Lung (tissue), 17 donors: ENCODE measurements at places on chromosomes 7 and 10.

DNA sequence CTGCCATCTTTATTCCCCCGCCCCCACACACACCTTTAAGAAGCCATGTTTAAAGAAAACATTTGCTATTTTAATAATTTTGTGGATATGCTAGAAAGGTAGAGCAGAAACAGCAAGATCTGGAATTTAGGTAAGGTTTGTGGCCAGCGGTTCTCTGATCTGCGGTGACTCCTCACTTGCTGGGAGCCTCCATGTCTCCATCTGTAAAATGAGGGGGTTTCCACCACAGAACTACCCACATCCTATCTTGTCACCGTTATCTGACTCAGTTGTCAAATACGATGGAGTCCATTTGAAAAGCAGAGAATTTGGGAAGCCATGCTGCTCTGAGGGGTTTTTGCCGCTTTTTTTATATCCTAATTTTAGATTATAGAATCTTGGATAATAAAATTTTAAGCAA, 23.3 kb downstream of the MACC1 start:
- H3K27ac ChIP-seq: no peak overlapping the region
- H3K4me3 ChIP-seq: no peak overlapping the region
- peaks cover 7% of the 10 kb centered on the region for H3K4me1 ChIP-seq
- no peaks in the 10 kb centered on the region for H3K36me3 ChIP-seq

- H3K27ac ChIP-seq: no peak overlapping the region
- H3K27me3 ChIP-seq: no peaks in the 10 kb centered on the region
- H3K4me1 ChIP-seq: peaks cover 2% of the 10 kb centered on the region
- H3K36me3 ChIP-seq: no peaks in the 10 kb centered on the region
- no peak overlapping the region for H3K4me3 ChIP-seq
Measured at GRCh38 chr10:59748834-59749233, 4.4 kb downstream of the MRLN start.

DNA sequence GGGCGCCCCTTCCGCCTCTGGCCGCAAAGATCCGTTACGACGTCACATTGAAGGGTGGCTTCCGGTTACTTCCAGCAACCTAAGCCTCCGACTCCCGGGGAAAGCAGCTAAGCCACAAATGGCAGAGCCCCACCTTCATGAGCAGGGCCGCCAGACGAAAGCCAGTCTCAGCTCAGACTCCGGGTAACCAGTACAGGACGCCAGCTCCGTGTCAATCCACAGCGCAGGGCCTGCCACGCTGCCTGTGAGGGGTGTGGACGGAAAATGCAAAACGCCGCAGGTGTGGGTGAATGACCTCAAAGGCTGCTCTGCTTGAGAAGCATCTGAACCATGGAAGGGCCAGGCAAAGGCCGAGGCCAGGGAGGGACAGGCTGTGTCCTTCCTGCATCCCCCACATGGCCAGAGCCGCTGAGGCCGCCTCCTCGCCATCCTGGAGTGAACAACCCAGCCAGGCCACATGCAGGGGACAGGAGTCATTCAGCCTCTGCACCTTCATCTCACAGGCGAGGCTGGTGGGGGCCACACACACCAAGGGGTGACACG, 53.5 kb upstream of the PPP2R2D start:
- no peaks in the 10 kb centered on the region for H3K27me3 ChIP-seq
- H3K36me3 ChIP-seq: no peaks in the 10 kb centered on the region
- H3K4me1 ChIP-seq: no peaks in the 10 kb centered on the region
- no peak overlapping the region for H3K4me3 ChIP-seq

- no peaks in the 10 kb centered on the region for H3K36me3 ChIP-seq
- peak; percentile 88 for DNase-seq
- no peak overlapping the region for H3K4me3 ChIP-seq
- H3K4me1 ChIP-seq: peaks cover 45% of the 10 kb centered on the region
- H3K27ac ChIP-seq: peak overlapping the region; percentile 90
Measured at GRCh38 chr10:86953747-86954680, 3.4 kb downstream of the MMRN2 start.

DNA sequence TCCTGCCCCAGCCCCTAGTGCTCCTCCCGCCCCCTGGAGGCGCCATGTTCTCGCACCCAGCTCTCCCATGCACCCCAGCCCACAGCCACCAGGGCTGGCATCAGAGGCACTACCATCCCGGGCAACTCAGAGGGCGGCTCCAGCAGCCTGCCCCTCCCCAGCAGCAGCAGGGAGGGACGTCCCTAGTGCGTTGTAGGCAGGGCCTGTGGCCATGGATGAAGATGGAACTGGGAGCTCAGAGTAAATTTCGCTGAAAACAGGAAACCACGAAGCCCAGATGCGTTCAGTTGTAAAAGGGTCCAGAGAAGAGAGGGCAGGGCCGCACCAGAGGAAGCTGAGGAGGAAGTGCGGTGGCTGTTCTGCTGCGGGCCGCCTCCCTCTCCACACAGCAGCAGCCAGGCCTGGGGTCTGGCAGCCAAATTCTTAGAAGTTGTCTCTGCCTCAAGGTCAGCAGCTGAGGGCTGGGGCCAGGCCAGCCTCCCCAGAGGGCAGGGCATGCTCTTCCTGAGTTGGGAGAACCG, 24.6 kb downstream of the VSIR start:
- peaks cover 53% of the 10 kb centered on the region for H3K4me1 ChIP-seq
- peak; percentile 51 for DNase-seq
- no peaks in the 10 kb centered on the region for H3K27me3 ChIP-seq
- H3K36me3 ChIP-seq: no peaks in the 10 kb centered on the region

GRCh38 chr7:66258409-66258808, 53.3 kb downstream of the TPST1 start:
- H3K36me3 ChIP-seq: no peaks in the 10 kb centered on the region
- no peak overlapping the region for H3K4me3 ChIP-seq
- H3K27me3 ChIP-seq: no peaks in the 10 kb centered on the region
- no peaks in the 10 kb centered on the region for H3K4me1 ChIP-seq

GRCh38 chr7:139526578-139527544, 3.4 kb downstream of the CLEC2L start:
- H3K4me3 ChIP-seq: no peak overlapping the region
- peaks cover 11% of the 10 kb centered on the region for H3K27me3 ChIP-seq
- no peak overlapping the region for H3K27ac ChIP-seq
- no peaks in the 10 kb centered on the region for H3K4me1 ChIP-seq

GRCh38 chr7:39259391-39260003, 281.8 kb downstream of the POU6F2 start:
- H3K27ac ChIP-seq: no peak overlapping the region
- no peaks in the 10 kb centered on the region for H3K27me3 ChIP-seq
- H3K4me3 ChIP-seq: no peak overlapping the region
- no peaks in the 10 kb centered on the region for H3K4me1 ChIP-seq
- no peak for DNase-seq

DNA sequence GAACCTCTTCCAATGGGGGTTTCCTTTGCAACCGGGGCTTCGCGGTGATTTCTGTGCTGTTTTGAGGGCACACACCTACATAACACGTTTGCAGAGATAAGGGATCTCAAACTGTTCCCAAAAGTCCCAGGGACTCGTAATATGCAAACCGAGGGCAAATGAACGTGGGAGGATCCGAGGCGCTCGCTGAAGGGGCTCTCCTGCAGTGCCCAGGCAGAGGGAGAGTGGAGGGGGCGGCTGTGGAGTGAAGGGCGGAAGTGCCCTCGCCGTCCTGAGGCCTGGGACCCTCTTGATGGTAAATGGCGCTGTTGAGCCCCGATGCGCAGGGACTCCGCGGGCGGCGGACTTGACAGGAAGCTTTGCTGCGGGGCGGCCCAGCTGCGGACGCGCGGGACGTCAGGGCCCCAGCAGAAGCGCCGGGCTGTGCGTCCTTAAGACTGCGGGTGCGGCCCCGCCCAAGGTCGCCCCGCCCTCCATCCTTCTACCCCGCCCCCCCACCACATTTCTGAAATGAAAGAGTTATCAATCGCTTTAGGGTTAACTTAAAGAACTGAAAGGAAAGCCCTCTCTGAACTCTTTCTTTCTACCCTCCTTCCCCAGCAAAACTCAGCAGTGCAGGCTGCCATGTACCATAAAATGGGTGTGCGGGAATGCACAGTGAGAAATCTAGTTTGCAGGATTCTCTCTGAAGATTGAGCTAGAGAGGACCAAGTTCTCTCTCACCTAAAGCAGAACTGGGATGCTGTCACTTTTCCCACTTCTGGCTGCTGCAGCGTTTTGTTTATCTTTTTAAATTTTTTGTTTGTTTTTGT, 151.8 kb upstream of the YAE1 start:
- DNase-seq: peak; percentile 82
- H3K36me3 ChIP-seq: no peaks in the 10 kb centered on the region
- H3K4me1 ChIP-seq: peaks cover 3% of the 10 kb centered on the region
- no peaks in the 10 kb centered on the region for H3K27me3 ChIP-seq

DNA sequence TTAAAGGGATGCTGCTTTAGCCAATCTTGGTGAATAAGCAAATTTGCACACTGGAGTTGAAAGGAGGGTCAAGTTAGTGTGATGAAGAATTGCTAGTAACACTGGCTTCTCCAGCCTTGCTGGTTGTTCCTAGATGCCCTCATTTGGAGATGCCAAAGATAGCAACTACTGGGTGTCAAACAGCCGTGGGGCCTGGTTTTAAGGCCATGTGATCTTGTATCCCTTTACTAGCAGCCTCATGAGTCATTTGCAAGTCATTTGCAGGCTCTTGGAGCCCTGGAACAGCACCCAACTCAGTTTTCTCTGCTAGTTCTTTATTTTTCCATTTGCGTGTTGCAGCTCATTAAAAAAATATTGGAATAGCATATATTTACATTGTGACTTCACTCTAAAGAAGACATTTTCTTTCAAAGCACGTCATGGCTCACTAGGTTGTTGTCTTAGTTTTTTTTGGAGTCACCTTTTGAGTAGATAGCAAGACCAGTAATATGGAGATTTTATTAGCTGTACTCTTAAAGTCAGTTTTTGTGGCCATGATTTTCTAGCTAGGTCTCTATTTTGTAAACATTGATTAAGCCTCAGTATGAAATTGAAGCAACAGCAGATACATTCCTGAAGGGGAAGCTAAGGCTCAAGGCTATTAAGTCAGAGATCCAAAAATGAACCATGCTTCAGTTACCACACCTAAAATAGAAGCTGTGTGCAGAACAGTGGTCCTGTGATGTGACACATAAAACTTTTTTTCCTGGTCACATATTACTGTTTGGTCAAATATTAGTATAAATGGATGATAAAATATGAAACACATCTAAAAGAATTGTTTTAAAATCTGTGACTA, 1.3 kb downstream of the LSMEM1 start:
- no peaks in the 10 kb centered on the region for H3K36me3 ChIP-seq
- peak overlapping the region; percentile 79 for H3K27ac ChIP-seq
- no peak overlapping the region for H3K4me3 ChIP-seq
- H3K27me3 ChIP-seq: no peaks in the 10 kb centered on the region
- H3K4me1 ChIP-seq: peaks cover 8% of the 10 kb centered on the region

GRCh38 chr7:108824840-108825580, 255.3 kb downstream of the DNAJB9 start:
- no peak overlapping the region for H3K27ac ChIP-seq
- H3K27me3 ChIP-seq: no peaks in the 10 kb centered on the region
- H3K36me3 ChIP-seq: no peaks in the 10 kb centered on the region
- DNase-seq: no peak
- H3K4me3 ChIP-seq: no peak overlapping the region

DNA sequence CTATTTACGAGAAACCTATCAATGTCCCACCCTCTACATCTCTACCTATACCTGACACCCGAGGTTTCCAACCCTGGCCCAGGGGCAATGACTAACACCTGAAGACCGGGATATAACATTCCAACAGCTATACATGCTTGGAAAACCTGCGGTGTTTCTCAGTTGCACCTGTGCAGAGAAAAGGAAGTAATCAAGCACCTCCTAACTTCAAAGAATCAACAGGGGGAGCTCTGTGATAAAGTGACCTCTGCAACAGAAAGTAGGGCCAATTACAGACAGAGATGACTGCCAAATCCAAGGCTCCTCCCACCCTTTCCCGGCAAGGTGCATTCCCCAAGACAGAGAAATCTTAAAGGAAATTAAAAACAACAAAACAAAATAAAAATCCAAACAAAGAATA, 41.3 kb downstream of the CCDC6 start:
- no peaks in the 10 kb centered on the region for H3K36me3 ChIP-seq
- no peaks in the 10 kb centered on the region for H3K27me3 ChIP-seq
- no peak overlapping the region for H3K4me3 ChIP-seq
- no peak overlapping the region for H3K27ac ChIP-seq

DNA sequence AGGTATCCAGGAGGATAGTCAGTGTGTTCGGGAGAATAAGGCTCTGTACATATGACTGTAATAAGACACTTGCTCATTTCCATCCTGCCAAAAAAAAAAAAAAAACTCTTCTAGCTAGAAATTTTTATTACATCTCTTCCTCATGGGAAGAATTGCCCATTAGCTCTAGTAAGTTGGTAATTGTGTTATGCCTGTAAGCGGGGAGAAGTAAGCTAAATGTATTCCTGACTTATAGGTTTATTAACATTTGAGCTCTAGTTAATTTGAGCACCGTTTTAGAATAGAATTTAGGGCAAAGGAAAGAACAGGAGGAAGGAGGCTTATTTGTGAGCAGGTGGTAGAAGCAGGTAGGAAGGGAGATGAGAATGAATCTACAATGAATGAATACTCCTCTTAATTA, 1210.6 kb downstream of the SORCS1 start:
- DNase-seq: no peak
- peaks cover 20% of the 10 kb centered on the region for H3K4me1 ChIP-seq
- no peak overlapping the region for H3K4me3 ChIP-seq
- no peak overlapping the region for H3K27ac ChIP-seq
- no peaks in the 10 kb centered on the region for H3K27me3 ChIP-seq

- H3K27ac ChIP-seq: no peak overlapping the region
- no peaks in the 10 kb centered on the region for H3K4me1 ChIP-seq
- peak; percentile 87 for DNase-seq
Measured at GRCh38 chr7:17362439-17363105, 64.1 kb downstream of the AHR start.

DNA sequence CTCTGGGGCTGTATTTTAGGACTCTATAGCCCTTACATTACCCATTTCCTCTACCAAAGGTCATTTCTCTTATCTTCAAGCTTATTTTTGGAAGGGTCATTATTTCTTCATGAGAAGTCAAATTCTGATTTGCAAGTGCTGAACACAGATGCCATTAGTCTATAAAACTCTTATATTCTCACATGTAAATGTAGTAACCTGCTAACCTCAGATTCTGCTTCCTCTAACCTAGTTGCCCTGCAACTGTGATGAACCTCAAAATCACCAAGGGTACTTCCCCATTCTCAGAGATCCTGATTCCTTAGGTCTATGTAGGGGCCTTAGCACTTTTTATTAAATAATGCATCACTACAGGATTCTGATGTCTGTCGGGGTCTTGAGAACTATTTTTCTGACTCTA, 6.3 kb downstream of the FAS start:
- no peaks in the 10 kb centered on the region for H3K27me3 ChIP-seq
- H3K4me1 ChIP-seq: peaks cover 44% of the 10 kb centered on the region
- no peaks in the 10 kb centered on the region for H3K36me3 ChIP-seq
- no peak overlapping the region for H3K4me3 ChIP-seq

GRCh38 chr7:82393076-82393839, 50.3 kb downstream of the CACNA2D1 start:
- H3K27me3 ChIP-seq: no peaks in the 10 kb centered on the region
- H3K27ac ChIP-seq: no peak overlapping the region
- H3K36me3 ChIP-seq: no peaks in the 10 kb centered on the region

DNA sequence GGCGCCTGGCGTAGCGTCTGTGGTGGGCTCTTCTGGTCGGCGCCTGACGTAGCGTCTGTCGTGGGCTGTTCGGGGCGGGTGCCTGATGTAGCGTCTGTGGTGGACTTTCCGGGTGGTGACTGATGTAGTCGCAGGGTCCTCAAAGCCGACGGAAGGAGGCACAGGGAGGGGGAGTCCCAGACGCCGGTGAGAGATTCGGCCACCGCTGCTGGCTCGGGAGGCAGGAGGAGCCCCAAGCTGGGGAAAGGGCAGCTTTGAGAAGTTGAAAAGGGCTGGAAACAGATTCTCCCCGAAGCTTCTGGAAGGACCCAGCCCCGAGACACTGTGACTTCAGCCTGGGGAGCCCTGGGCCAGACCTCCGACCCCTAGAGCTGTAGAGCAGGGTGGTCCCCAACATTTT, 105.7 kb downstream of the DNAJB6 start:
- H3K4me3 ChIP-seq: no peak overlapping the region
- H3K4me1 ChIP-seq: no peaks in the 10 kb centered on the region
- peaks cover 2% of the 10 kb centered on the region for H3K27me3 ChIP-seq
